ENCODE measurements at places on chromosomes 2 and 18. TPM values are rescaled to one million over a fixed set of nuclear protein-coding genes. Genes with fewer than 3 reads are reported as not detected.

The TMEM150A gene
- total RNA-seq = 14.3 TPM

The GALNT5 gene
- not detected for total RNA-seq

DNA sequence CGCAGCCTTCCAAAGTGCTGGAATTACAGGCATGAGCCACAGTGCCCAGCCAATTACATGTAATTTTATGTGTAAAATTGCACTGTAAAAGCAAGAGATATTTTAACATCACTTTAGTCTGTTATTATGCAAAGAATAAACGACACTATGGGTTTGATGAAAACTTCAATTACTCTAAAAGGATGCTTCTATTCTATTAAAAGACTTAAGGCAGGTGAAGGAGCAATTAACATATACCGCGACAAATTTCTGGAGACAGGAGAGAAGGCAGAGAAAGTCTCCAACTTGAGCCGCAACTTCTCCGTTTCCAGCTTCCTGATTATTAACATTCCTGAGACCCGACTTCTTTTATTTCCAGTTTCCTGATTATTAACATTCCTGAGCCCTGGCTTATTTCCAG lies 53.7 kb downstream of the FAM210A start:
- no peaks in the 10 kb centered on the region for H3K36me3 ChIP-seq
- no peaks in the 10 kb centered on the region for H3K27me3 ChIP-seq
- no peak overlapping the region for H3K27ac ChIP-seq

GRCh38 chr18:7733642-7734041 lies 166.5 kb downstream of the PTPRM start:
- H3K27ac ChIP-seq = no peak overlapping the region
- H3K4me1 ChIP-seq = no peaks in the 10 kb centered on the region
- no peaks in the 10 kb centered on the region for H3K27me3 ChIP-seq
- no peak for DNase-seq
- H3K4me3 ChIP-seq = no peak overlapping the region

The MC4R gene
- not detected for total RNA-seq

- H3K4me3 ChIP-seq = no peak overlapping the region
- no peaks in the 10 kb centered on the region for H3K27me3 ChIP-seq
- no peaks in the 10 kb centered on the region for H3K4me1 ChIP-seq
- no peaks in the 10 kb centered on the region for H3K36me3 ChIP-seq
- DNase-seq = no peak
- no peak overlapping the region for H3K27ac ChIP-seq
Measured at GRCh38 chr18:73979742-73980141, 167.9 kb downstream of the FBXO15 start.

DNA sequence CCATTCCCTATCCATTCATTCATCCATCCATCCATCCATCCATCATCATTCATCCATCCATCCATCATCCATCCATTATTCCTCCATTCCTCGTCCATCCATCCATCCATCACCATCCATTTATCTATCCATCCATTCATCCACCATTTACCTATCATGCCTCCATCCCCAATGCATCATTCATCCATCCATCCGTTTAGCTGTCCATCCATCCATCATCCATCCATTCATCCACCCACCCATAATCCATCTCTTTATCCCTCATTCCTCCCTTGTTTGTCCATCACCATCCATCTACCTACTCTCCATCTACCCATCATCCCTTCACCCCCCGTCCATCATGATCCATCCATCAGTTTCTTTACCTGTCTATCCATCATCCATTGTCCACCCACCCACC lies 13.6 kb downstream of the NFATC1 start:
- peaks cover 28% of the 10 kb centered on the region for H3K4me1 ChIP-seq
- no peak overlapping the region for H3K4me3 ChIP-seq
- H3K36me3 ChIP-seq = peaks cover 28% of the 10 kb centered on the region

The SDC1 gene
- total RNA-seq = not detected

The CD226 gene
- total RNA-seq = 94.6 TPM

GRCh38 chr2:140108706-140109475 lies 1328.7 kb upstream of the NXPH2 start:
- H3K36me3 ChIP-seq = no peaks in the 10 kb centered on the region
- no peaks in the 10 kb centered on the region for H3K4me1 ChIP-seq
- no peak overlapping the region for H3K4me3 ChIP-seq
- DNase-seq = no peak

DNA sequence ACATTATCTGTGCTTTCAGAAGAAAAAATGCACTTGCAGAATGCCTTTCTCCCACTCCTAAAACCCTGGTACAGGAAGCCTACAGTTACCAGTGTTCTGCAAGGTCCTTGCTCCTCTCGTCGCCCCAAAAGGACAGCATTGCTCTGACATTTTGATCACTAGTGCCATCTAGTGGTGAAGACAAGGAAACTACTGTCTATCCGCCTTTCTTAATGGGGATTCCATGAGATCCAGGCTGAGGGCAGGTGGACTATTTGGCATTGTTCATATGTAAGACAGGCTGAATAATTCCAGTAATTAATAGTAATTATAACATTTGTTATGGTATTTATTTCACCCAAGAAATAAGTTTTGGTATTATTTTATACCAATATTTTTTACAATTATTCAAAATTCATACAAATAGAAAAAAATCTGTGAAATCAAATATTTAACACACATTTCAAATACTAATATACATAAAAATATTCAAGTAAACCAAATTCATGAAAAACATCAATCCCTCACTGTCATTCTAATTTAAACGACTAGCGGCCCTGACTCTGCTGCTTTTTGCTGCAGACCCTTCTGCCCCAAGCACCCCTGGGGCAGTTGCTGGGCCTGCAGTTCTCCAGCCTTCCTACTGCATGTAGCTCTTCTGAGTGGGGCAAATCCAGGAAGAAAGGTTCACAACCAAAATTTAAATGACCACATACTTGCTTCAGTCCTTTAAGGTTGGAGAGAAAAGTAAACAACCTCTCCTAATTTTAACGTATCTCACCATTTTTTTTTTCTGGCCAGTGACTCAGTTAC lies 19.0 kb downstream of the TPGS2 start:
- no peaks in the 10 kb centered on the region for H3K4me1 ChIP-seq
- no peak overlapping the region for H3K4me3 ChIP-seq
- H3K27ac ChIP-seq = no peak overlapping the region
- H3K36me3 ChIP-seq = peaks cover 23% of the 10 kb centered on the region

The FAHD2B gene
- total RNA-seq = 21.2 TPM
